Stimulated activated CD4-positive, alpha-beta T cell treated with anti-CD3 and anti-CD28 coated beads, Interleukin-12 subunit alpha, Interleukin-12 subunit beta, amount 100 ng/mL, for 48 hours (primary cell): ENCODE measurements at places on chromosomes 11 and 22.

- DNase-seq = no peak
These were observed 716.9 kb upstream of the ANO3 start for GRCh38 chr11:25615069-25615468.

- DNase-seq = no peak
These were observed 41.8 kb upstream of the KCNQ1OT1 start for GRCh38 chr11:2741377-2742131.

GRCh38 chr22:39092111-39092862 lies 4.8 kb upstream of the APOBEC3H start:
- no peak for DNase-seq

DNA sequence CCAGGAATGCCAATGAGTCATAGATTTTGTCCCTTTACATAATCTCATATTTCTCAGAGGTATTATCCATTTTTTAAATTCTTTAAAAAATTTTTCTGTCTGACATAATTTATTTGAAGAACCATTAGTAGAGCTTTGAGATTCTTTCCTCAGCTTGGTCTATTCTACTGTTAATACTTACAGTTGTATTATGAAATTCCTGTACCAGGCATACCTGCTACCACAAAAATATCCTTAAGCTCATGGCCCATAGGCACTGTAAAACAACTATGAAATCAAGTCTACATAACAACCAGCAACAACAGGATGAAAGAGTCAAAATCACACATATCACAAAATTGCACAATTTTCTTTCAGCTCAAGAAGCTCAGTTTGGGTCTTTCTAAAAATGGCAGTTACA lies 541.3 kb downstream of the LUZP2 start:
- DNase-seq = no peak

- DNase-seq = no peak
These were observed 26.1 kb downstream of the TCIRG1 start for GRCh38 chr11:68064926-68065325.

DNA sequence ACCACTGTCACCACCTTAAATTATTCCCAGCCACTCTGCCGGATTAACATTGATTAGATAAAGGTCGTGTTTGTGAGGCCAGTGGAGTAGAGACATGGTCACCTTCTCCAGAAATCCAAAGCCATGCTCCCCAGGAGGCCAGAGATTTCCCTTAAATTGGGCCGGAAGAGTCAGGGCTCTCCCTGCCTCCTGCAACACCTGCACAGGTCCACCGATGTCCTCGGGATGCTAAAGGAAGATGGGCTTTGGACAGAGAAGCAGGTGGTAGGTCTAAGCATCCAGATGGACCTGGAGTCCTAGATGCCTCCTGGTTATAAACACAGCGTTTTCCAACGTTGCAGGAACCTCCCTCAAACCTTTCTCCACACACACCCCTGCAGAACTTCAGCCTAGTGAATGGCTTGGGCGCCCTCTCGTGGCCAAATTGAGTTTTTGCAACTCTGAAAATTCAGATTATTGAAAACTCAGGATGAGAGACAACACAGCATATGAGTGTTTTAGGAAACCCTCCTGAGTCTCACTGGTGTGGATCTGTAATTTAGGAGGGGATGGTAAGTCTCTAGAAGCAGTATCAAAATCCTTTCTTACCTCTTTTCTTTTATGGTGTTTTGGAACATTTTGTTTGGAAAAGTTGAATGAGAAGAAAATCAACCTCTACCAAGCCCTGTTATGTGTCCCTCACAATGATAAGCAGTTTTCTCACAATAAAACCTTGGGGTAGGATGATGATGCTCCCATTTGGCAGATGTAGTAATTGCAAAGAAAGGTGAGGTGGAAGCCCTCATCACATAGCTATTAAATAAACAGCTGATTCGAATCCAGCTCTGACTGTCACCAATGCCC lies 109.6 kb downstream of the RRAS2 start:
- DNase-seq = peak; percentile 40

DNA sequence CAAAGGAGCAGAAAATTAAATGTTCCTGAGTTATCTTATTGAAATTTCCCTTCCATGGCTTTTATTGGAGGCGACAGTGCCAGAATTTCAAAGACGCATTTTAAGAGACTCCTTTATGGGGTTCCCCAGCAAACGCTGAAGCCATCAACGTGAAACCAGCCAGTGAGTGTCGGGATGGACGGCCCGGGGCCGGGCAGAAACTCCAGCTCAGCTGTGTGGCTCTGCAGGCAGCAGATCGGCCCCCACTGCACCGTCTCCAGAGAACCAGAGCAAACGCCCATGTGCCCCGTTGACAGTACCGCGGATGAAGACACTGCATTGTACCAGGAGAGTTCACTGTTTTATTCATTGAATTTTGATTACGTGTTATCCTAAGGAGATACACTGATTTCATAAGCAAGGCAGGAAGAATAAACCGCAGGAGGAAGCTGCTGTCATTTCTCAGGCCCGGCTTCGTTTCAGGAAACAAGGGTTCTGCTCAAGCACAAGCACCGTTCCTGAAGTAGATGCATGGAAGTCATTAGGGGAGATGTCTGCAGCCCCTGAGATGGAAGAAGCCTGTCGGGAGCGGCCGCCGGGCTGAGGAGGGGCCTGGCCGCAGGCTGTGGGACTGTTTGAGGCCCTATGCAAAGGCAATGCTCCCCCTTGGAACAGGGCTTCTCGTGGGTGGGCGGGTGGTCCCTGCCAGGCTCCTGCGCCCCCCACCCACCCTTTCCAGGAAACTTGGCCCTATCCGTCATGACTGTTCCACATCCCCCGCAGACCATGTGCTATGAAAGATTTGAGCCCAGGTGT lies 639.7 kb downstream of the TBC1D22A start:
- no peak for DNase-seq

DNA sequence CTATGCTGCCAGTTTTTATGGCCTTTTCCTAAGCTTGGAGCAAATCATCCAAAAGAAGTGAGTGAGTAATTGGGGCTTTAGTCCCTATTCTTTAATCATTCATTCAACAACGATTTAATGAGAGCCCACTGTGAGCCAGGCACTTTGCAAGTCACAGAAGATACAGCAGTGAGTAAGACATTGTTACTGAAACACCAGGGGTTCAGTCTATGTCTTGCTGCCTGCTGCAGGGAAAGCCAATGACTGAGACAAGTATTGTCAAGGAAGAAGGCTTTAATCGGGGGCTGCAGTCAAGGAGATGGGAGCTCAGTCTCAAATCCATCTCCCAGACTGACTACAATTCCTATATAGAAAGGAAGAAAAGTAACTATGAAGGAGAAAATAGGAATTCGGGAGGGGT lies 228.3 kb downstream of the FAM181B start:
- no peak for DNase-seq

DNA sequence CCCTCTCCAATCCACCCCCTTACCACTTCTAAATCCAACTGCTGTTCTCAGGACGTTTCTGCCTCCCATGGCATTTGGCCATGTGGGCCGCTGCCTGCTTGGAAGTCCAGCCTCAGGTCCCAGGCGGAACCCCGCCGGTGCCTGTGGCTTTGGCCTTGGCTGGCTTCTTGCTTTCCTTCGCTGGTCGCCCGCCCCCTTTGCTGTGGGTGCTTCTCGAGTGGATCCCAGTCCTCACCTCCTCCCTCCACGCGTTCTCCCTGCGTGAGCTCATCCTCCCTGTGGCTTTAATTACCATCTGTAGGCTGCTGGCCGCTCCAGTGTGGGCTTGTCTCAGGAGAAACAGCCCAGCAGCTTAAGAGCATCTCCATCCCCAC lies 111.7 kb downstream of the NECTIN1 start:
- DNase-seq = no peak

GRCh38 chr11:37107415-37107814 lies 509.4 kb upstream of the RAG2 start:
- no peak for DNase-seq

DNA sequence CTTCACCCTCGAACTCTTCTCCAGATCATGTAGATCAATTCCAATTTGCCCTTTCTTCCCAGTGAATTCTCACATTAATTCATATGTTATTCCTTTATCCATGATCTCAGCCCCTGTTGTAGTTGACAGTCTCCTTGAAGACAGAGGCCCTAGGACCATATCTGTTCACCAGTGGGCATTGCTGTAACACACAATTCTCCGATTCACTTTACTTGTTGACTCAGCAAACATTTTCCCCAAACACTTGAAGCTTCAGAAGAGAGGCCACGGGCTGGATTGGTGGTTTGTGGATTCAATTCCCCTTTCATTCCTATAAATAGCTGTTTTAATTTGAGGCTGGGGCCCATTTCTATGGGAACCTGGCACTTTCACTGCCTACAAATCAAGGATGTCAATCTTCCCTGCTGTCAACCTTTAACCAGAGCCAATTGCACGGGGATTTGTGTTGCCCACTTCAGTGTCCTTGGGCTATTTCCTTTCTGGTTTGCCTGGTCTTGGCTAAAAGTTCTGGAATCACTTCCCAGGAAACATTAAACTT lies 393.0 kb upstream of the KIRREL3 start:
- DNase-seq = no peak

DNA sequence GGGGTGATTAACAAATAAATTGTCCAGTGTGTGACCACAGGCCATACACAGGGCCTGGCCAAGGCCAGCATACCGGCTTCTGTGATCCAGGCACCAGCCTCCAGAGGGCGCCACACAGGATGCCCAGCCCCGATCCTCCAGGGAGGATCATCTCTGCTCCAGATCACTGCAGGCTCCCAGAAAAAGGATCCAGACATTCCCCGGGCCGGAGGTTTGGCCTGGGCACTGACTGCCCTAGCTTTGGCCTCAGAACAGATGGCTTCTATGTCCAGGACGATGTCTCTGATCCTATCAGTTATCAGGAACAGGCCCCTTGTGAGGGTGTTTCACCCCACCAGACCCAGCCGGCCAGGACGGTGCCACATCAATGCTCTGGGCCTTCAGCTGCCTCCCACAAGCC lies 74.5 kb upstream of the LMO1 start:
- no peak for DNase-seq

DNA sequence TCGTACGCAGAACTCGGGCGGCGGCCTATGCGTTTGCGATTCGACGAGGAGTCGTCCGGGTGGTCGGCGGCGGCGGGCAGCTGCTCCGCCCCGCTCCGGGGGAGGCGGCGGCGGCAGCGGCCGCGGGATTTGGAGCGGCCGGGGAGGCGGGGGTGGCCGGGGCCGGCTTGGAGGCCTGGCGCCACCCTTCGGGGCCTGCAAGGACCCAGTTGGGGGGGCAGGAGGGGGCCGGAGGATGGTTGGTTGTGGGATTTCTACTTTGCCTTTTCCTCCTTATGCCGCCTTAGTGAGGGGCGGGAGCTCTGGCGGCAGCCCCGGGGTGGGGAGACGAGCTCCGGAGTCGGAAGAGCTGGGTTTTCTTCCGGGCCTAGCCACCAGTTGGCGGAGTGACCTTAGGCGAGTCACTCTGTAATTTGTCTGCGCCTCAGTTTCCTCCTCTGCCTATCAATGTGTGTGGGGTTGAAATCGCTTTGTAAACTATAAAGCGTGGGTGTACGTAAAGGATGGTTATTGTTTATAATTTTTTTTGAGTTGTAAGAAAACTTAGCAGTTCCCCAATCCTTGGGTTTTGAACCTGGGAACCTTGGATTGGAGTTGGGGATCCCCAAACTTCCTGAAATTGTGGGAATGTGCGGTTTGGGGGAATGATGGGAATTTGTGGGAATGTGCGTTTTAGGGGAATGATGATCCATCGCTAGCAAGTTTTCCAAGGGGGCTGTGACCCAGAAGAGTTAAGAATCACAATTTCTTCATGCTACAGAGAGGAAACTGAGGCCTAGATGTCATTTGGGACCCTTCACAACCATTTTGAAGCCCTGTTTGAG lies 679 bp downstream of the TUG1 start:
- peak; percentile 10 for DNase-seq

DNA sequence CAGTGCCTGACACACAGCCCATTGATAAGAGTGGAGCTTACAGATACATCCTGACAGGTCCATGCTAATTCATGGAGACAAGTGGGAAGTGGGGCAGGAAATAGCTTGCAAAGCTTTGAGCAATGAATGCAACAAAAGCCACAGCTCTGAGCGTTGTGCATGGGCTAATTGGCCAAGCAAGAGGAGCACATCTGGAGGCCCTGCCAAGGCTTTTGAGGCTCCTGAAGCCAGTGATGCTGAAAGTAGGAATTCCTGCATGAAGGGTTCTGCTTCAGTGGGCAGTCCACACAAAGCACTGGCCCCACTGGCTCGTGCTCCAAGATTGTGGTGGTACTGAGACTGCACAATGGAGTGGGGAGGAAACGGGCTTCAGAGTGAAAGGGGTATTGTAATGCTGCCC lies 103.8 kb upstream of the CSNK2A3 start:
- DNase-seq = no peak

DNA sequence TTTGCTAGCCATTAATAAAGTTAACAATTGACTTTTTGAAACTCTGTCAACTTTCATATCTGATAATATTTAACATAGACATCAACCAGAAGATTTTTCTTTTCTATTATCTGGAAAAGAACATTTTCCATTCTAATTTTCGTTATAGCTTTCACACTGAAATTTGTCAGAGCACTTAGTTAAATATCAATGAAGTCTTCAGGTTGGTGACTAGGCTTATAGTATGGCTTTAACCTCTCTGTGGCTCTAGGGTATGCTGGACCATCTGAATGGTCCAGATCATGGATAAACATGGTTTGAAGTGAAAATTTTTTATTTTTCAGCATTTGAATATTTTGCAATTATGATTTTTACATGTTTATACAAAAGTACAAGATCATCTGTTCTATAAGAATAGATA lies 548.1 kb downstream of the CNTN5 start:
- no peak for DNase-seq

GRCh38 chr11:16853859-16854258 lies 115.4 kb downstream of the C11orf58 start:
- no peak for DNase-seq

DNA sequence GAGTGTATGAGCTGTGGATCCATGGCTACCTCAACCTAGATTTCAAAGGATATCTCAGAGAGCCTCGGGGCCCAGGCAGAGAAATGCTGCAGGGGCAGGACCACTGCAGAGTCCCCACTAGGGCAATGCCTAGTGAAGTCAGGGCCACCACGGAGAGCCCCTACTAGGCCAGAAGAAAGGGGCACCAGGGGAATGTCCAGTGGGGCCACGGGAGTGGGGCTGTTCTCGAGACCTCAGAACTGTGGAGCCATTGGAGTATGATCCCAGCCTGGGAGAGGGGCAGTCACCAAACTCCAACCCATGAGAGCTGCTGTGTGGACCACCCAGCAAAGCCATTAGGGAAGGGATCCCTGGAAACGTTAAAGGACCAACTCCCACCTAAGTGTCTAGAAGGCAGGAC lies 24.5 kb downstream of the RTL6 start:
- no peak for DNase-seq

GRCh38 chr11:44351006-44351660 lies 41.2 kb upstream of the ALX4 start:
- no peak for DNase-seq

- no peak for DNase-seq
These were observed 107.1 kb upstream of the DDI1 start for GRCh38 chr11:103929170-103929903.
